ENCODE measurements at places on chromosomes 13 and 19. TPM values are rescaled to one million over a fixed set of nuclear protein-coding genes. Genes with fewer than 3 reads are reported as not detected.

CFD gene
- 8.5 TPM for total RNA-seq

KIR2DL4 gene
- not detected for total RNA-seq

OR10H1 gene
- total RNA-seq: not detected

LDLR gene
- 29.7 TPM for total RNA-seq

FBN3 gene
- not detected for total RNA-seq

DLEU7 gene
- not detected for total RNA-seq

NDUFA3 gene
- total RNA-seq: 257 TPM

SLC7A10 gene
- 0.15 TPM for total RNA-seq

C19orf85 gene
- total RNA-seq: not detected

ZNF418 gene
- 0.99 TPM for total RNA-seq

RNF17 gene
- total RNA-seq: not detected

ZNF541 gene
- total RNA-seq: not detected

C19orf67 gene
- not detected for total RNA-seq

PNMA8B gene
- total RNA-seq: not detected

POLR1D gene
- total RNA-seq: 153 TPM

SIGLEC5 gene
- total RNA-seq: not detected

ZNF844 gene
- not detected for total RNA-seq

SLC7A9 gene
- 0.27 TPM for total RNA-seq

LIM2 gene
- not detected for total RNA-seq

ZNF525 gene
- total RNA-seq: 0.35 TPM

CDC42EP5 gene
- not detected for total RNA-seq

ZNF558 gene
- total RNA-seq: 7.7 TPM

CALR3 gene
- total RNA-seq: not detected

ZNF667 gene
- not detected for total RNA-seq

CCDC70 gene
- not detected for total RNA-seq

ATP4A gene
- not detected for total RNA-seq

PCDH8 gene
- not detected for total RNA-seq

PRPF31 gene
- total RNA-seq: 119 TPM

PTGIR gene
- total RNA-seq: 0.09 TPM

PEAK3 gene
- total RNA-seq: not detected

POU2F2 gene
- 0.47 TPM for total RNA-seq

SYMPK gene
- 77.9 TPM for total RNA-seq

OR7D2 gene
- not detected for total RNA-seq

ZNF471 gene
- total RNA-seq: 0.06 TPM

SIAH3 gene
- not detected for total RNA-seq

ZNF837 gene
- 1.4 TPM for total RNA-seq

URAD gene
- total RNA-seq: not detected

APOC4 gene
- total RNA-seq: not detected

KIR2DL1 gene
- total RNA-seq: not detected

KCNJ14 gene
- 1.0 TPM for total RNA-seq

TYROBP gene
- not detected for total RNA-seq

ZNF543 gene
- total RNA-seq: 1.3 TPM

FUT3 gene
- 0.06 TPM for total RNA-seq

ANGPTL8 gene
- not detected for total RNA-seq

PEG3 gene
- total RNA-seq: not detected

DNAJB1 gene
- 172 TPM for total RNA-seq

CD33 gene
- total RNA-seq: not detected

ELF1 gene
- total RNA-seq: 26.8 TPM

ZNF93 gene
- total RNA-seq: not detected

RASGRP4 gene
- total RNA-seq: not detected

TMEM150B gene
- total RNA-seq: not detected

SUPT5H gene
- 194 TPM for total RNA-seq

SYT5 gene
- 4.9 TPM for total RNA-seq

LCP1 gene
- total RNA-seq: 0.14 TPM

STOML3 gene
- total RNA-seq: not detected

GPR183 gene
- total RNA-seq: not detected

TTC9B gene
- total RNA-seq: 1.1 TPM

ZMYM5 gene
- 6.1 TPM for total RNA-seq

Data from A549 treated with CORT108297 at 1 μM for 4 hours (cell line).